ENCODE measurements at places on chromosomes 1 and 21.

DNA sequence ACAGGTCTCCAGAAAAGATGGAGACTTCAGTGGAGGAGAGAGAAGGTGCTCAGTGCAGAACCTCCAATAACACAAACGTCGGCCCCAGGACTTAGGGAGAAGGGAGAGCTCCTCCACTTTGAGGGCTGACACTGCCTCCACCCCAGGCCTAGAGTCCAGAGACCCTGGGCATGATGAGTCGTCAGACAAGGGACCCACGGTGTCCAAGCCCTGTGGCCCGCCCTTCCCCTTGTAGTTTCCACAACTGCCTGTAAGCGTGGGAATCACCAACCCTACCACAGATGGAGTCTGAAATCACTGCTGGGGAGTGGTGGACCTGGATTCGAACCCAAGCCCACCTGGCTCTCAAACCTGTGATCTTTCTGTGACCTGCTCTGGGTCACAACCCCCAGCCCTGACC lies 281.1 kb downstream of the NPHP4 start:
- no peak overlapping the region for H3K4me3 ChIP-seq
- H3K36me3 ChIP-seq = no peaks in the 10 kb centered on the region
- H3K4me1 ChIP-seq = no peaks in the 10 kb centered on the region
- H3K27ac ChIP-seq = no peak overlapping the region
- DNase-seq = no peak

DNA sequence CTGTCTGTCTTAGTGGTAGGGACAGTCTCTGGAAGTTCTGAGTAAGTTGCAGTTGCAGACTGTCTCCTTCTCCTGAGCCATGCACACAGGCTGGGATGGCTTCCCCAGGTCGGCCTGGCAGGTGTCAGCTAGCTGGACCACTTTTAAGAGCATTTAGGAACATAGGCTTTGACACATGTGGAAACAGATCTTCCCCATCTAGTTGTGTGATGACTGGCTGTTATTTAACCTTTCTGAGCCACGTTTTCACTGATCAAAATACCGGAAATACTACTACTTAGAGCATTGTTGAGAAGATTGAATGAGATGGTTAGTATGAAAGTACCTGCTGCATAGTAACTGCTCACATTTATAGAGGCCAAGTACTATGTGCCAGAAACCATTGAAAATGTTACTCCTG lies 6.2 kb upstream of the MAPKAPK2 start:
- no peak for DNase-seq
- H3K4me1 ChIP-seq = no peaks in the 10 kb centered on the region
- no peaks in the 10 kb centered on the region for H3K36me3 ChIP-seq
- H3K27me3 ChIP-seq = peaks cover 9% of the 10 kb centered on the region

GRCh38 chr1:200929530-200930278 lies 35.0 kb downstream of the INAVA start:
- H3K27me3 ChIP-seq = no peaks in the 10 kb centered on the region
- no peak overlapping the region for H3K27ac ChIP-seq
- DNase-seq = no peak
- no peaks in the 10 kb centered on the region for H3K36me3 ChIP-seq
- H3K4me1 ChIP-seq = no peaks in the 10 kb centered on the region

DNA sequence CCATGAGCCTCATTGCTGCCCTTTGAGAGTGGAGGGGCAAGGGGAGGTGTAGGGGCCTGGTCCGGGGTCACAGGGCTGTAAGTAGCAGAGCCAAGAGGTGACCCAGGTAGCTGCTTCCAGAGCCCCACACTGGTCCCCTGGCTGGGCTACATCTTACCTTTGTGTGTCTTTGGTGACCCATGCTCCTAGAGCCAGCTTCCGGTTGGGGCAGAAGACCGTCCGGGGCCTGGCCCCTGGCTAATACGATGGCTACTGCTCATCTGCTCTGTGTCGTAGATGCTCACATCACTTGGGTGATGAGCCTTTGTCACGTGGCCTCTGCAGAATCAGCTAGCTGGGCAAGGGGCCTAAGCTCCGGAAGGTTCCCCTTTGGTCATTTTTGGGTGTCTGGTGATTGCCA lies 20.6 kb downstream of the ABCG1 start:
- no peak overlapping the region for H3K27ac ChIP-seq
- no peak for DNase-seq
- H3K4me1 ChIP-seq = peaks cover 3% of the 10 kb centered on the region
- H3K27me3 ChIP-seq = peaks cover 4% of the 10 kb centered on the region
- H3K36me3 ChIP-seq = no peaks in the 10 kb centered on the region

- no peak overlapping the region for H3K27ac ChIP-seq
- H3K4me1 ChIP-seq = no peaks in the 10 kb centered on the region
- H3K4me3 ChIP-seq = no peak overlapping the region
- DNase-seq = no peak
Measured at GRCh38 chr1:209029737-209030136, 553.8 kb upstream of the CAMK1G start.

DNA sequence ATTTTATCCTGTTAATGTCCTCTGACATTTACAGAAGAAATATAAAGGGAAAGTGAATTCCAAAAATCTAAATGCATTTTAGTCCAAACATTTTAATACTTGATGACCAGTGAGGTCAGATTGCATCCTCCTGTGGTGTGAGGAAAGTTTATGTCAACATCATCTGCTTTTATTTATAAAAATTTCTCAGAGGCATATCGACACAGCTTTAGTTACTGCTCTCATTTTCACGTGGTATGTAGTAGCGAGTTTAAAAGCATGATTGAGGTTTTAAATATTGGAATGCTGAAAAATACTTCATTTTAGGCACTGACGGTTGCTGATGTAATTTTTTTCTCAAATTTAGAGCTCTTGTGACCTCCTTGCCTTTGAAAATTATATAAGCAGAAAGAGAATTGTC lies 234.8 kb downstream of the HMCN1 start:
- no peak overlapping the region for H3K27ac ChIP-seq
- H3K4me1 ChIP-seq = no peaks in the 10 kb centered on the region
- no peak for DNase-seq
- H3K27me3 ChIP-seq = no peaks in the 10 kb centered on the region
- no peak overlapping the region for H3K4me3 ChIP-seq

DNA sequence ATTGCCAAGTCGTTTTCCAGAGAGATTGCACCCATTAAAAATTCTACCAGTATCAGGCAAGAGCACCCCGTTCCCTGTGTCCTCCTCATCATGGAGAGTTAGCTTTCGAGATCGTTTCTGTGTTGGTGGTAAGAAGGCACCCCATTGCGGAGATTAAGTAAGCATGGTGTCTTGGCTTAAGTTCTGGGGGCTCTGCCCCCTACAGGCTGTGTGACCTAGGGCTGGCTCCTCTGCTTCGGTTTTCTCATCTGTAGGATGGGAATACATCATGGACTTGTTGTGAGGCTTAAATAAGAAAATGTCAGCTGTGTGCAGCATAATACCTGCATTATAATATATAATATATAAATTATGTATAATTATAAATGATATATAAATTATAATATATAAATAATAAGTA lies 36.8 kb upstream of the TENT5C start:
- H3K27me3 ChIP-seq = no peaks in the 10 kb centered on the region
- no peak overlapping the region for H3K27ac ChIP-seq
- no peak for DNase-seq
- 0 out of 2 replicates have a peak, but pooled peaks cover 2% of the 10 kb centered on the region for H3K4me1 ChIP-seq

Measured in iPS DF 6.9 (cell line).